ENCODE measurements at places on chromosomes 16 and 17.
A peak's percentile ranks its signal among the peaks of the same experiment; 100 is the strongest.

- peak; percentile 12 for DNase-seq
These were observed at the start of gene CDYL2 for GRCh38 chr16:80804526-80805383. Gene CDYL2 (minus strand): TSS chr16:80804598. CDS start chr16:80804173, 425 bp downstream.

GRCh38 chr17:36885153-36885735, 52.0 kb upstream of the LHX1 start:
- no peak for DNase-seq

DNA sequence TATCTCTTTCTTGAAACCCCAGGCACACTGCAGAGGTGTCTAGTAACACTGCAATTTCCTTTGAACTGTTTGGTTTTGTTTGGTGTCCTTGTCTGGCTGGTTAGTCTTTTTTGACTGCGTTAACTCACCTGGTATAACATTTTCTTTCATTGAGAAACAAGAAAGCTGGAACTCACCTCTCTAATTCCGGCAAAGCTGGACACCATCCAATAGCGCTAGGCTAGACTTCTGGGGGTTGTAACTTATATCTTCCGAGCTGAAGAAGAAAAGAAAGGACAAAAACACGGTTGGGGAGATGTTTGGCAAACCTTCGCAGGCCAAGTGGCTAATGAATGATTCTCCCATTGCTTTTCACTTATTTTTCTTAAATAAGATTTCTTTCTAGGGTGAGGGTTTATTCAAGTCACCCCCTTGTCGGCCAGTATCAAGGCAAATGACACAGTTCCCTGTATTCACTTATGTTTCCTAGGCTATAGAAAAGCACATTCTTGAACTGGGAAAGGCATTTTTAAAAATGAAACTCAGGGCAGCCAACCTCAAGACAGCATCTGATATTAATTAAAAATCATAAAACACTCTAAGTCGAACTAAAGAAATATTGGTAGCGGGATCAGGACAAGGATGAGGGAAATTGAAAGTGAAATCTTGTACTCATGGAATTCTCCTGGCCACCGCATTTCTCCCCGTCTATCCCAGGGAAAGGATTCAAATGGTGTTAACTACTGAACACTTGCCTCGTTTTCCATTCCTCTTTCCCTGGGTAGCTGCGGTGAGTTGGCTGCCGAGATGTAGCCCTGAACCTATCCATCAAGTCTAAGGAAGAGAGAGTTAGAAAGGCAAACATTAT, 95.9 kb upstream of the ZFHX3 start:
- DNase-seq: no peak

GRCh38 chr16:30841332-30841731, 52.5 kb downstream of the BCL7C start:
- DNase-seq: no peak

DNA sequence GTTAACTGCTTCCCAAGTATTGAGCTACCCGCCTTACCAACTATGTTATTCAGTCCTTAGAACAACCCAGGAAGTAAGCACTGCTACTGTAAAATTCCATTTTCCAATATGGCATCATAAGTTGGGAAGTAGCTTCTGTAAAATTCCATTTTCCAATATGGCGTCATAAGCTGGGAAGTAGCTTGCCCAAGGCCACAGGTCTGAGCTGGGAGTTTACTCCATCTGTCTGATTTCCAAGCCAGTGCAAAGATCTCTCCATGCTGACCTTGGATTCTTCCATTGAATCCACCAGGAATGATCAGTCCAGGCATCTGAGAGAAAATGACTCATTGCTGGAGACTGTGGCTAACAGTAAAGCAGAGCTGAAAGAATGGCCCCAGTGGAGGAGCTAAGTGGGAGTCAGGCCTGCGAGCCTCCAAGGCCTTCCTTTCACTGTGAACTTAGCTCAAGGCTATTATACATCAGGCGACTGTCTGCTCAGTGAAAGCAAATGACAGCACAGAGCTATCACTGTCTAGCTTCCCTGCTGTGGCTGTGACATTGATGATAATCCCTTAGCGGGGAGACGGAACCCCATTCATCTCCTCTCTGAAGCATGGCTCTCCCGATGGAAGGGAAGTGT, 430.4 kb downstream of the HAPSTR1 start:
- DNase-seq: peak; percentile 7

- peak; percentile 52 for DNase-seq
These were observed 44.5 kb downstream of the LAT start for GRCh38 chr16:29029168-29029994.

DNA sequence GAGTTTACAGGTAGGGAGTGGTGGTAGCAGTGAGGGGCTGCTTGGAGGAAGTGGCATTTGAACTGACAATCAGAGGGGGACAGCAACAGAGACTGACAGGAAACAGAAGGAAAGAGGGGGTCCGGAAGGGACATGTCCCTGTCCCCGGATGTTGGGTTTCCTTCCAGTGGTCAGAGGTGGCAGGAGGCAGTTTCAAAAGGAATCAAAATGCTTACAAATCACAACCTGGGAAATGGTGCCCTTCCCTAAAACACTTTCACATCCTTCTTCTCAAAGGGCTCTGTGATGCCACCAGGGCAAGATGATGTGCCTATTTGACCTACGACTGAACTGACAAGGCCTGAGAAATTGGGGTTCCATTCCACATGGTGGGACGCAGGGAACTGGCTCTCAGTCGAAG, 19.7 kb downstream of the ADGRG1 start:
- DNase-seq: no peak

- no peak for DNase-seq
These were observed 195.4 kb upstream of the C17orf78 start for GRCh38 chr17:37180376-37180775.

Data from NCI-H82 (cell line).